Tongue (tissue), 3 donors: ENCODE measurements at places on chromosomes 7 and 10.

DNA sequence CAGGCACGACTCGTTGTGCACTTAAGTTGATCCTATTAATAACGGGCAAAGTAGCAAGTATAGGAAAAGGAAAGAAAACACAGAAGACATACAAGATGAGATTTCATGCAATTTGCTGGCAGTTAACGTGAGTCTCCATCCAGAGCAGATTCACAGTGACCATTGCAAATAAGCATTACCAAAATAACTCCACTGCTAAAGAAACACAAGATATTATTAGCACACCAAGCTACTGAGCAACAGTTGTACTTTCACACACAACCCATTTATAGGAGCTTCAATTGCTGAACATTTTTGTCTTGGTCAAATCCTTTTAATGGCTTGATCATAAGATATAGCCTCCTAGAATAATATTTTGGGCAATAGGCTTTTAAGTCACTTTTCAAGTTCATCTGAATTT, 187.7 kb upstream of the HGF start:
- peak; percentile 12 for DNase-seq

DNA sequence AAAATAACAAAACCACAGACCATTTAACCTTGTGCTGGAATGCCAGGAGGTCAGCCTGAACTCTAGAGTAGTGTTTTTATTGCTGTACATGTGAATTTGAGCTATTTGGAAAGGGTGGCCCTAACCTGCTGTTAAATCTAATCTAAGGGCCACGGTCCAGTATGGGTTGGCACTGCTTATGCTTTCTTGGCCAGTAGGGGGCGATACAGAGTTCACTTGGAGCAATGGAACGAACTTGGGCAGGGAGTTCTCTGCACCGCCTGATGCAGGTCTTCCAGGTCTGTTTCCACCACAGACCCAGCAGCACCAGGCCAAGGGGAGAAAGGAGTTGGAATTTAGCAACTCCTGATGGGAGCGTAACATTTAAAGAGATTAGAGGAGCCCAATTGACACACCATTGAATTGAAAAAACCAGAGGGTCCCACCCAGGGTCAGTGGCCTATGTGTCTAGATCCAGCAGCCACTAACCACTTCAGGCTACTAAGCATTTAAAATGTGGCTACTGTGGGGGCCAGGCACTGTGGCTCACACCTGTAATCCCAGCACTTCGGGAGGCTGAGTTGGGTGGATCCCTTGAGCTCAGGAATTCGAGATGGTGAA, 75.7 kb upstream of the EFCAB10 start:
- no peak for DNase-seq

DNA sequence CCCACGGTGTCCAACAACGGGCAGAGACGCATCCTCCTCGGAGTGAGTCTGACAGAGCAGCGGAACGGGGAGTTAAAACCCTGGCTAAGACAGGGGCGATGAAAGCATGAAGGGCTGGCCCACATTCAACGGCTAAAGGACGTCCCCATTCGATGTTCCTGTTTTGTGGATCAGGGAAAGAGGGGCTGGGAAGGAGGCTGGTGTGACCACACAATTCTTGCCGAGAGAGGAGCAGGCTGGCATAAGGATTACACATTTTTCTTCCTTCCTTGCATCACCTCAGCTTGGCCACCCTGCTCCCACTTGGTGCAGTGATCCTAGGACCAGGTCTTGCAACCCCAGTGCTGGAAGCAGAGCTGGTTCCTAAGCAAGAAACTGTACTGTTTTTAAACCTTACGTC, 67.7 kb downstream of the GNA12 start:
- no peak for DNase-seq

DNA sequence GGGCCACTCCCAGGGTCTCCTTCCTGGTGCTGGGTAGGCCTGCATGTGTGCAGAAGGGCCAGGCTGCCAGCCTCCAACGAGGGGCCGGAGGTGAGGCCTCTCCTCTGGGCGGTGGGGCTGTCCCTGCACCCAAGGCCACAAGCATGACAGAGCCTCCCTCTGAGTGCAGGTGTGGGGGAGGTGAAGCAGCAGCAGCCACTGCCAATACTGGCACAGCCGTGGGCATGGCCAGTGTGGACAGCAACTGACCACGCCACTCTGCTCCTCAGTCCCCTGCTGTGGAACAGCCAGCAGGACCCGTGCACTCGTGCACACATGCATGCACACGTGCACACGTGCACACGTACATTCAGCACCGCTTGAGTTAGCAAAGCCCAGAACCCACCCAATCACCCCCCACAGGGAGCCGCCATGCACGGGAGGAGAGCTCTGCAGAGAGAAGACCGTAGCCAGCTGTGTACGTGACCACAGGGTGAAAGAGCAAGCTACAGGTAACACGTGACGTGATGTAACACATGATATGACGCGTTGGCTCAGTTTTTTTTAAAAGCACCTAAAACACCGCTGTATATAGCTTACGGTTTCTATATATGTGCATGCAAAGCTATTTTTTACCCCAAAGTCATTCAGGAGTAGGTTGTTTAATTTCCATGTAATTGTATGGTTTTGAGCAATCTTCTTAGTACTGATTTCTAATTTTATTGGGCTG, 23.1 kb downstream of the PAPOLB start:
- no peak for DNase-seq

DNA sequence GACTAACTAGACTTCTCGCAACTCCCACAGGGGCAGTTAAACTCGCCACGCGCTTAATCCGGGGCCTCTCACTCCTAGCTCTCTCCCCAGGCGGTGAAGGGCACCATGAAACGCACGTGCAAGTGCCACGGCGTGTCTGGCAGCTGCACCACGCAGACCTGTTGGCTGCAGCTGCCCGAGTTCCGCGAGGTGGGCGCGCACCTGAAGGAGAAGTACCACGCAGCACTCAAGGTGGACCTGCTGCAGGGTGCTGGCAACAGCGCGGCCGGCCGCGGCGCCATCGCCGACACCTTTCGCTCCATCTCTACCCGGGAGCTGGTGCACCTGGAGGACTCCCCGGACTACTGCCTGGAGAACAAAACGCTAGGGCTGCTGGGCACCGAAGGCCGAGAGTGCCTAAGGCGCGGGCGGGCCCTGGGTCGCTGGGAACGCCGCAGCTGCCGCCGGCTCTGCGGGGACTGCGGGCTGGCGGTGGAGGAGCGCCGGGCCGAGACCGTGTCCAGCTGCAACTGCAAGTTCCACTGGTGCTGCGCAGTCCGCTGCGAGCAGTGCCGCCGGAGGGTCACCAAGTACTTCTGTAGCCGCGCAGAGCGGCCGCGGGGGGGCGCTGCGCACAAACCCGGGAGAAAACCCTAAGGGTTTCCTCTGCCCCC, 19.5 kb downstream of the WNT8B start:
- peak; percentile 79 for DNase-seq

DNA sequence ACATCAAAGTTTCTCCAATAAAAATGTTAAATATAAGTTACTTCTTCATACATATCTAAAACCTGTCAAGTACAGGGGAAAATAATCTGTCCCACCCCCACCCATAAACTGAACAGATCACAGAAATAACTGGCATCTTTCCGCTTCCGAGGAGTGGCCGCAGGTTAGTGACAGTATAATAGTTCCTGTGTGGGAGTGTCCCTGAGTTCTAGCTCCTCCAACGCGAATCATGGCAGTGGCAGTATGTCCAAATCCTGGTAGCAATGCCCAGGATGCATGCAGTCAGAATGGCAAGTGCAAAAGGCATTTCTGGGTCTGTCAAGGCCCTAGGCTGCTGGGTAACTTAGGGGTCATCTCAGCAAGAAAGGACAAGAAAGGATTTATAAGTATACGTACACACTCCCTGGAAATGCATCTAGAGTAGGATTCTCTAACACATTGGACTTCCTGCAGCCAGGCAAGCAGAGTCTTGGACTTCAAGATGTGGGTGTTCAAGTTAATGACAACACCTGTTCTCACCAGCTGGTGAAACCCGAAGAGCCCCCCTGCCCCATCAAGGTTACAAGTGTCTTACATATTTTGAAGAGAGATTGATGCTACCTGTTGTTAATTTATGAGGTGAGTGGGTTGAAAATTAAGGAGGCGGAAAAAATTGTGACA, 94.4 kb upstream of the COL1A2 start:
- peak; percentile 32 for DNase-seq

DNA sequence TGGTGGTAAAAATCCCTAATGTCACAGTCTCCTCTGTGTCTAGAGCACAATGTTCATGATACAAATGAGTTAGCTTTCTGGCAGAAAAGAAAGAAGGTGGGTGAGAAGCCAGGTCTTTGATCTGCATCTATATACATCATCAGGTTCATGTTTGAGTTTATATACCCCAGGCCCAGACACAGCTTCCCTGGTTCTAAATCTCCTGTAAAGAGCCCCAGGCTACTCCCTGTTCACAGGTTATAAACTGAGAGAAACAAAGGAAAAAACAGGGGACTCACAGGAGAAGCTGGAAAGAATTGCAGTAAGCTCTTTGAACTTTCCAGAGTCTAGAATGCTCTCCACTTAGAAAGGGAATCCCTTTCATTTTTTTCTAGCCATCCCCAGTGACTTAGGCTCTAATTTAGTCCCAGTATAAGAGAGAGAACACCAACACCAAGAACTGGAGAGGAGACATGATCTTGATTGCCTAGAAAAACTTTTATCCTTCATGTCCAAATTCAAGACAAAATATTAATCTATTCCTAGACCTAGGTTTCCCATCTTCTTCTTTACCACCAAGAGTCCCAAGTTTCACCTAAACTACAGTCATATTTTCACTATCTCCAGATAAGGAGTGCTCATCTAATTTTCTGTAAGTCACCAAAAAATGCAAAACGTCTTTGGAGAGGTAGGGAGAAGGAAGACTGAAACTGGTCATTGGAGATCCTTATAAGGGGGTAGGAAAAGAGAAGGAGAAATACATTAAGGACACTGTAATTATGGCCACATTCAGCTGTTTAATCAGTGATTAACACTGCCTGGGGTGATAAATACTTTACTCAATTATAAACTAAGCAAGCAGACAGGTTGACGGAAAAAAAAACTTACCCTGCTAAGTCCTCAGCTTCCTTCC, 469 bp downstream of the MSS51 start:
- no peak for DNase-seq

DNA sequence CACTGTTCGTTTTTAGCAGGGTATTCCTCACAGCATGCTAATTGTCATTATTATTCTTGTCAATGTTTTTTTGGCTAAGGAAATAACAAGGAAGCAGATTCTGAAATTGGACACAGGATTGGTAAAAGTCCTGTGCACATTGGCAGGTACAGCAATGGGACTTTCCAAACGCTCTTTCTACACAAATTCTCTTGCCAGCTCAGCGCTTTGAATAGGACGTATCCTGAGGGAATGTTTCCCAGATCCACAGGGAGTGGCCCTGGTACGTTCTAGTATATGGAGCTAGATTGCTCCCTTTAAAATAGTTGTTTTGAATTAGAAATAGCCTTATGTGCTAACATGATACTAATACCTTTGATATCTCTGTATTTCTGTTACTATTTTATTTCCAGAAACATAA, 82.8 kb upstream of the GRB10 start:
- DNase-seq = no peak

GRCh38 chr10:24623383-24623782, 100.3 kb downstream of the ARHGAP21 start:
- DNase-seq = no peak

GRCh38 chr7:77393954-77394353, 22.2 kb downstream of the GSAP start:
- no peak for DNase-seq

DNA sequence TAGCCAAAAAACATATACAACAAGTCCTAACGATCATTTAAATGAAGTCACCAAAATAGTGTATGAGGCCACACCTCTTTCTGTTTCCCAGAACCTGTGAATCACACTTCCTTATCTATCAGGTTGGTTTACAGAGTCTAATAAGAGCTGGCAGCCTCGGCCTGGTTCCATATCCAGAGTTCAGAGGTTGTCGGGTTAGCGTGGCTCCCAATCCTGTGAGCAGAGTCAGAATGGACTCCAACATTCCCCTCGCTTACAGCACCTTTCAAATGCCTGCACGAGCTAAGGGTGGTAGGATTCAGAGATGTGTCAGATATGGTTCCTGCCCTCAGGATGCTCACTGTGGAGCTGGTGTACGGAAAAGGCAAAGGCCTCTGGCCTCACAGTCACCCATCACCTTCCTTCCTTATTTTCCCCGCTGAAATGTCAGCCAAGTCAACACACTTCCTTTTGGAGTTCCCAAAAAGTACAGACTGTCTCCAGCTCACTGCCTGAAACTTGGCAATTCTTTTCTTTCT, 6.0 kb downstream of the IL15RA start:
- no peak for DNase-seq

DNA sequence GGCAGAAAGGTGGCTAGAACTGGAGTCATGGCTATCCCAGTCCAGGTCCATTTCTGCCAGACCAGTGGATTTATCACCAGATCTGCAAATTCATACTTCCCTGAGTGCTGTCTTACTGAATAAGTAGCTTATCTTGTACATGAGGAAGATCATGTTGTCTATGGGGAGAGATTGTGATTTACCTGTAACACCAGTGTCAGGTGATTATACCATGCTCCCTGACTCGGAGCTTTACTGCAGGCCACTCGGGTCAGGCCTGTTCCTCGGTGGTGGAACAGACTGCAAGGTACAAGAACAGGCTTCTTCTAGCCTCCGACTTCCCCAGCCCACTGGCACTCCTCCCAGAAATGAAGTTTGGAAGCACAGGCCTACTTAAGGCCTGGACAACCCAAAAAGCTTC, 42.6 kb upstream of the DLG5 start:
- DNase-seq = peak; percentile 64

DNA sequence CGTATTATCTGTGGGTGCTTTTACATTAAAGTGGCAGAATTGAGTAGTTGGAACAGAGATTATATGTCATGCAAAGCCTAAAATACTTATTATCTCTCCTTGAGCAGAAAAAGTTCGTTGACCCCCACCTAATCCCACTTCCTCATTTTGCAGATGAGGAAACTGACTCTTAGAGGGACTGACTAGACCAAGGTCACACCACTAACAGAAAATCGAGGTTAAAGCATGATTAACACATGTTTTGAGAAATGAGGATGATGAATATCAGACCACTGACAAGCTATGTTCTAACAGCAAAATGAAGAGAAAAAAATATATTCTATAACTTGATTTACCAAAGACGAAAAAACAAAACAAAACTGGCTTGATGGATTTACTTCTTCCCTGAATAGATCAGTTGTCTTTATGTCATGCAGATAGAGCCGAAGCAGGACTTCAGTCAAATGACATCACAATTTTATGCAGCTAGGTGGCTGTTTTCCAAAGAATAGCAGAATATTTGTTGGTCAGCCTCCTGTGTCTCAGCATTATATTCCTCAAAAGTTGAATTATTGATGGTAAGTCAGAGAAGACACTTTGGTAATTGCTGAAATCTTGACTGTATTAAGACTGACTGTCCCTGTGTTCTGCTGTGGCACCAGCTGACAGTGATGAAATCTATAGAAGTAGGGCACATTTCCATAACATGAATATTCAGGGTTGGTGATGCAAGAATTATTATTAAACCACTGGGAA, 24.2 kb upstream of the SMIM30 start:
- DNase-seq = no peak
